ENCODE measurements at places on chromosomes 6 and 20. TPM values are rescaled to one million over a fixed set of nuclear protein-coding genes. Genes with fewer than 3 reads are reported as not detected.

The FERMT1 gene
- total RNA-seq: 1.3 TPM

The ZC2HC1B gene
- not detected for total RNA-seq

The RAET1E gene
- 3.2 TPM for total RNA-seq

The KIAA1755 gene
- not detected for total RNA-seq

The HLA-DPA1 gene
- 0.43 TPM for total RNA-seq

The PCSK2 gene
- 238 TPM for total RNA-seq

The FGD2 gene
- not detected for total RNA-seq

The SGK2 gene
- total RNA-seq: 1.1 TPM

The C6orf132 gene
- total RNA-seq: 0.04 TPM

The MOXD1 gene
- total RNA-seq: not detected

The VIP gene
- not detected for total RNA-seq

The SAMD3 gene
- not detected for total RNA-seq

The CGA gene
- total RNA-seq: not detected

The KCNK5 gene
- 0.09 TPM for total RNA-seq

The TFAP2C gene
- 0.11 TPM for total RNA-seq

The ARMH2 gene
- not detected for total RNA-seq

The UBE2C gene
- 241 TPM for total RNA-seq

The GPX5 gene
- not detected for total RNA-seq
